Breast epithelium (tissue), 4 donors: ENCODE measurements at places on chromosomes 3 and 15.

DNA sequence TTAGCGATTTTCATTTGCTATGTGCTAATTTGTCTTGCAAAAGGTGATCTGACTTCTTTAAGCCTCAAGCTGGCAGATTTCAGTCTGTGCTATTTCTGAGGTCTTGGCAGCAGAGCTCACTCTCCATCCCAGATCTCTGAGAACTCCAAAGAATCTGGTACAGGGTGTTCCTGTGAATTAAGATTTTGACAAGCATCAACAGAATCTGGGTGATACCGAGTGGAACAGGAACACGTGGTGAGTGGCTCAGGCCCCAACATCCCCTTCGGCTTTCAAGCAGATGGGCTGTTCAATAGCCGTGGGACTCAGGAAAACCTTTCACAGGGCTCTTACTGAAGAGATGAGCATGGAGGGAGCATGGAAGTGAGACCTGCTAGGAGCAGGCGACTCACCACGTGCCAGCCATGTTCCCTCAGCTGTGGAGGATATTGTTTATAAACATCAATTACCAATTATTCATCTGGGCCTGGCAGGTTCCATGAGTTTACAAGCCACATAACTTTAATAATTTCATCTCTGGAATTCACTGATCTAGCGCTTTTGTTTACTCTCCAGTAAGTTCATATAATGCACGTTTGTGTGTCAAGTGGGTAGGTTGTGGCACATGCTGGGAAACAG, 103.4 kb upstream of the SELENOK start:
- DNase-seq, result no peak

DNA sequence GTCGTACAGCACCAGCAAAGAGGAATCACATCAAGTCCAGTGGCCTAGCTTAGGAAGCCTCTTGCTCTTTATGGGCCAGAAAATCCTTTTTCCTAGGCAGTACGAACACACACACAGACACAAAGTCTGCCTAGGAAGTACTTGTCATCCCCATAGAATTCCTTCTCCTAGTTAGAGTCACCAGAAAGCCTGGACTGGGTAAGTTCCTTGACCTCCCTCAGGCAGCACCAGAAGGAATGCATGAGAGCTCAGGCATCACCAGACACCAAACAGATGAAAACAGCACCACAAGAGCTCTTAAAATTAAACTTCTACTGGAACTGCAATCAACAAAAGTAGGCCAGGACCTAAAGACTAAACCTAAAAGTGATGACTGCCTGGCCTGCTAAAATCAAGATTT, 192.9 kb upstream of the CCDC54 start:
- DNase-seq, result no peak

DNA sequence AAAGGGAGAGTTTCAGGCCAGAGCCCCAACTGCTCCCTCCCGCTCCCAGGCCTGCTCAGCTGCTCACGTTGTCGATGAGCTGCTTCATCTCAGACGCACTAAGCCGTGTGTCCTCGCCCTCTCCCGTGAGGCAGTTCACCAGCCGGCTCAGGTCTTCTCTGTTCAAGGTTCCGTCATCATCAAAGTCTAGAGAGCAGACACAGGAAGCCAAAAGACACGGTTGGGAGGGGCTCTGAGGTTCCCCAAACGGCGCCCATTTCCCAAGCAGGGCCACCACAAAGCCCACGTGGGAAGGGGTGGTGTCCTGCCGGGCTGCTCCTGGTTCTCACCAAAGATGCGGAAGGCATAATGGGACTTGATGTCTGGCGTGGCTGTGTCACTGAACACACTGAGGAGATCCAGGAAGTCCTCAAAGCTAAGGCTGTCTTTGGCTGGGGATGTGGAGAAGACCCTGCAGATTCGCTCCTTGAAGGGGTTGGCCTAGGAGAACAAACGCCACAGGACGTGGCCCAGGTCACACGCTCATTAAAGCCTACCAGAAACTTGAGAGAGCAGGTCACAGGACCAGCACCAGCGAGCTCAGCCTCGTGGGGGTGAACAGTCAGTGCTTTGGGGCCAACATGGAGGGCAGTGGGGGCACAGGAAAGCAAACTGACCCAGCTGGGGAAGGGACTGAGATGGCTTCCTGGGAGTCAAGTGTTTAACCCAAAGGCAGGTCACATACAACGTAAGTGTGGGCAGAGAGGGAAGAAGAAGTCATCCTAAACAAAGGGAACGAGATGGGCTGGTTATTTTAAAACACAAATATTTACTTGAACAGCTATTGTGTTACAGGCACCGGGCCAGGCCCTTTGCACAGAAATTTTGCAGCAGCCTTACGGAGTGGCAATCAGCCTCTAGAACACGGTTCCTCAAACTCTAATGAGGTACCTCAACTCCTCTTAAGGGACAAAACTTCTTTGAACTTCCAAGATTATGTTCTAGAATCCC, 2.4 kb downstream of the CIB1 start:
- no peak for DNase-seq

GRCh38 chr3:149224736-149225594, 3.3 kb upstream of the CP start:
- DNase-seq, result no peak

GRCh38 chr3:45986303-45986982, 9.2 kb downstream of the FYCO1 start:
- peak; percentile 42 for DNase-seq

GRCh38 chr3:15556512-15556911, 35.0 kb upstream of the COLQ start:
- DNase-seq, result no peak

DNA sequence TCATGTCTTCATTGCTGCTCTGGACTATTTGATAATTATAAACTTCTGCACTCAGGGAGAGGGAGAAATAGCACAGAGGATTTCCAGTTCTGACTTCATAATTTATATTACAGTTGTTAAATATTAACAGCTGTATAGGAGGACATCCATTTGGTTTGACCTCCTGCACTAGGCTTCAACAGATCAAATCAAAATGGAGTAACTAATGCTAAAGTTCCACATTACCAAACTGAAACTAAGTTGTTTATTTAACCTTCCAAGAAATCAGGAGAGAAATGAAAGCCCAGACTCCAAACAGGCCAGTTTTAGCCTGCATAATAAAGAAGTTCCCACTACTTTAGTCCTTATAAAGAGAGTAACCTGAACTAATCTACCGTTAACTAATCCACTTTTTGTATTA, 4.6 kb downstream of the PLSCR2 start:
- no peak for DNase-seq
